ENCODE measurements at places on chromosomes 1 and 21.

DNA sequence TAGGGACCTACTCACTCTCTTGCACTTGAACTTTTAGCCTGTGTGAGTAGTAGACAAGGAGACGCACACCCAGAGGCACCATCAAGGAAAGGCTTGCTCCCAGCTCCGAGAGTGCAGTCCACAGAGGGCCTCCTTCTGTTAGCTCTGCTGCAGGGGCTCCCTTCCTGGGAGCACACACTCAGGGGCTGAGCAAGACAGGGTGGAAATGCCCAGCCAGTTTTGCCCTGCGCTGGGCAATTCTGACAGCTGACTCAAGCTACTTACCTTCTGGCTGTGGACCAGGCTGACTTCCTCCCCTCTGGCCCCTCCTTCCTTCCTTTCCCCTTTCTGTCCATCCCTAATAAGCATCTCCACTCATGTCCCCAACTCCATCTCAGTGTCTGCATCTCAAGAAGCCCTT lies 449.1 kb downstream of the PTPRU start:
- DNase-seq: no peak

- no peak for DNase-seq
These were observed 692.0 kb downstream of the NCAM2 start for GRCh38 chr21:21690068-21690665.

DNA sequence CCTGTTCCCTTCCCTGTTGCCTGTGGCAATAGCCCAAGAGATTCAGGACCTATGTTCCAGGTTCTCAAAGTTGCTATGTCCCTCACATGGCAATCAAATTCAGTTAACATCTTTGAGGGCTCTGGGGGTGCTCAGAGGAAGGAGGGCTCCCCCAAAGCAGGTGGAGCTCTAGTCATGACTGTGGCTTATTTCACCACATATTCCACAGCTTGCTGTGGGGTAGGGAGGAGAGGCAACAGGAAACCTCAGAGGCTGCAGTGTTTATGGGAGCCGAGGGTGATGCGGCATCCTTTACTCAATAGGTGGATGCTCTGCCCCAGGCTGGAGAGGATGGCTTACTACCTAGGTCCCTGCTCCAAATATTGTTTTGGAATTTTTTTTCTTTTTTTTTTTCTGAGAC lies 1.2 kb upstream of the MKNK1 start:
- no peak for DNase-seq

DNA sequence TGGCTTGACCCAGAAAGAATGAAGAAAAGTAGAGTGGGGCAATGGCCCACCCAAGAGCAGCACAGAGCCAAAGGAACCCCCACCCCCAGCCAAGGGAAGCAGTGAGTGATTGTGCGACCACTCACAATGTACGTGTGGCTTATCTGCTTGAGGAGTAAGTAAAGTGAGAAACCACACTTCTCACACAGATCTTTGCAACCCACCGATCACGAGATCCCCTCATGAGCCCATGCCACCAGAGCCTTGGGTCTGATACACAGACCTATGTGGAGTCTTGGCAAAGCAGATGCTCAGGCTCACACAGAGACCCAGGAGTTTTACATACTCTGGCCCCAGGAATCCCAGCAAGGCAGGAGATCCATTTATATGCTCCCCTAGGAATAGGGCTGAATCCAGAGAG lies 14.0 kb upstream of the SLC9C2 start:
- DNase-seq: no peak

GRCh38 chr1:58779059-58779754 lies 4.6 kb downstream of the JUN start:
- DNase-seq: no peak

GRCh38 chr1:100387209-100387608 lies 34.9 kb downstream of the CDC14A start:
- DNase-seq: no peak

DNA sequence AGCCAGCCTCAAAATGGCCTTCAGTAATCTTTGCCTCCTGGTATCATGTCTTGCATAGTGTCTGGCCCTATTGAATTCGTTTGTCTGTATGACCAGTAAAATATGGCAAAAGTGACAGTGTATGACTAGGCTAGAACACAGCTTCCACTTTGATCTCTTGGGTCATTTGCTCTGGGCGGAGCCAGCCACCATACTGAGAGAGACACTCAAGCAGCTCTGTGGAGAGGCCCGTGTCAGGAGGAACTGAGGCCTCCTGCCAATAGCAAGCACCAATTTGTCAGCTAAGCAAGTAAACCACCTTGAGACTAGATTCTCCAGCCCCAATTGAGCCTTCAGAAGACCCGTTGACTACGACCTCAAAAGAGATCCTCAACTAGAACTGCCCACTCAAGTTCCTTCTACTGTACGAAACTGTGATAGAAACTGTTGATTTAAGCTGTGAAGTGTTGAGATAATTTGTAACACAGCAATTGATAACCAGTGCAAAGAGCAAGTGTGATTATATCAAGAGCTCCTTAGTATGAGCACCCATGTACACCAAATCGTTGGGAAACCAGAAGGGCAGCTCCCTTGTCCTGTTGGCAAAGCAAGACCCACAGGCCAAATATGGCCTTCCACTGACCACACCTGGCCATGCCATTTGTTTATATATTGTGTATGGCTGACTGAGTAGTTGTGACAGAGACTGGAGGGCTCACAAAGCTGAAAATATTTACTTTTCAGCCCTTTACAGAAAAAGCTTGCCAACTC lies 52.7 kb upstream of the SERBP1 start:
- no peak for DNase-seq

DNA sequence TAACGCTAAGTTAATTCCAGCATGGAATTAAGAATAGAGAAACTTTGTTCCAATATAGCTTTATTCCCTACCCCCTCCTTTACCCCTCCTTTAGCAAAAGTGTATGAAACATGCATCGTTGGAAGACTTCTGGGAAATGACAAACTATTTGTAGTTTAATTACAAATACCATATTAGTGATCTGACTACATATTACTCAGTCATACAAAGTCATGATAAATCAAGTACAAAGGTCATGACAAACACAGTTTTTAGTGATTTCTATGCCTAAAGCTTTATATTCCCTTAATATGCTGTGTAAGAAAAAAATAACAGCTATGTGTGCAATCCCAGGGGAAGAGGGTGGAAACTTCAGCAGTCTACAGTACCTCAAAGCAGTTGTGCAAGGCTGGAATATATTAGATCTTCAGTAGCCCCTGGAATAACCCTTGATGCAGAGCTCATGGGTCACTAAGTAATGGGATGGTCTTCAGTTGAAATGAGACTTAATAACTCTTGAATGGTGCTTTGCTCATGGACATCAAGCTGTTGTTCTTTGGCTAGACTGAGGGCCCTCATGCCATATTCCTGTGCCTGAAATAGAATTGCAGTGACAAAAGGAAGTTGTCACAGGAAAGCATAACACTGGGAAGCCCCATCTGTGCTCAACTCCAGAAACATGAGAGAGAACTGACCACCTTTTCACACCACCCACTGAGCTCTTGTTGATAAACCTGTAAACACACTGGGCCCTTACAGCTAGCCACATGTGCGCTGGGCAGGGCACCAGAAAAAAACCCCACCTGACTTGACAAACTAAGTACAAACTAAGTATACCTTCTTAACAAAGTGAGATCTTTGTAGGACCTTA lies 25.3 kb downstream of the ZMYND12 start:
- no peak for DNase-seq

- no peak for DNase-seq
These were observed 8.7 kb upstream of the LRRC71 start for GRCh38 chr1:156911577-156912298.

DNA sequence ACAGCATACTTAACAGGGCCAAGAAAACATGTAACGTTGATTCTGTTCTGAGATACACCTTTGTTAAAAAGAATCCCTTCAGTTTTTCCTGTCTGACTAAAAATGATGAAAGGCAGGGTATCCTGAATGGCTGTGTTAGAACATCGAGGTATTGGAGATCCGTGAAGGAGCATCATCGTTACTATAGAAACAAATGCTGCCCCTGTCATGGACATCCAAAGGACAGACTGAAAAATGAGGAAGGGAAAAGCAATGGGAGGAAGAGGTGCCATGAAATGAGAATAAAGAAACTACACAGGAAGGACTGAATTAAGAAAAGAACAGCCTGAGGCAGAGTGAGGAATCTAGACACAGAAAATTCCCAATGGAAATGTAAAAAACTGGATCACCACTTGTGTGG lies 257.9 kb downstream of the PDE4B start:
- DNase-seq: no peak

- DNase-seq: no peak
These were observed 17.0 kb upstream of the BSDC1 start for GRCh38 chr1:32411261-32411660.

GRCh38 chr1:99397029-99397428 lies 132.7 kb downstream of the PLPPR4 start:
- no peak for DNase-seq

GRCh38 chr1:29651684-29652665 lies 415.7 kb downstream of the PTPRU start:
- DNase-seq: no peak

DNA sequence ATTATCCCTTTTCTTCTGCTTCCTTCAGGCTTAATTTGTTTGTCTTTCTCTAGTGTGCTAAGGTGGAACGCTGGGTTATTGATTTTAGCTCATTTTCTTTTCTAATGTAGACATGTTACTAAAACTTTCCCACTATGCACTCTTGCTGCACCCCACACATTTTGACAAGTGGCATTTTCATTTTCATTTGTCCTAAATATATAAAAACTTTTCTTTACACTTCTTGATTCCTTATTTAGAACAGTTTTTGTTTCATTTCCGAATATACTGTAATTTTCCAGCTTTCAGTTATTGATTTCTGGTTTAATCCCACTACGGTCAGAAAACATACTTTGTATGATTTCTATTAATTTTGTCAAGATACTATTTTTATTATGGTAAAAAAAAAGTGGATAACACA lies 25.3 kb downstream of the SH3BP5L start:
- no peak for DNase-seq

- DNase-seq: no peak
These were observed 3.5 kb upstream of the IGSF8 start for GRCh38 chr1:160101717-160102522.

GRCh38 chr1:35573198-35574124 lies at the start of gene TFAP2E:
Gene TFAP2E (plus strand): TSS chr1:35573314. CDS start chr1:35573578, 264 bp downstream.
- no peak for DNase-seq

All from stimulated activated CD4-positive, alpha-beta T cell treated with anti-CD3 and anti-CD28 coated beads, Interleukin-1b, Interleukin-23, amount 100 ng/mL, for 48 hours (primary cell).